ENCODE measurements at places on chromosomes 11 and 22. TPM values are rescaled to one million over a fixed set of nuclear protein-coding genes. Genes with fewer than 3 reads are reported as not detected.

- DNase-seq, result no peak
These were observed 202.0 kb downstream of the NTM start for GRCh38 chr11:131572423-131572822.

DNA sequence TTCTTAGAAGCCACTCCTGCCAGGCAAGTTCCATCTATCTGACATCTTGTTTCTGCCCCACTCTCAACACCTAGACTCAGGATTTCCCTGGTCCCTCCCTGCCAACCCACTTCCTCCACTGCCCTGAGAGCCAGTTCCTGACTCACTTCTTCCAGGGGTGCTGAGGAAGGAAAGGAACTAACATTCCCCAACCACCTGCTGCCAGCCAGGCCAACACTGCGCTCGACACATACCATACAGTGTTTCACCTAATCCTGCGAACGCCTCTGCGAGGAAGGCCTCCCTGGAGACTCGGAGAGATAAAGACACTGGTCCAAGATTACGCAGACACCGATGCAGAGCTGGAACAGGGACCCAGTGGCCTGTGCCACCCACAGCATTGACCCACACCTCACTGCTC, 40.2 kb downstream of the MICAL3 start:
- no peak for DNase-seq

DNA sequence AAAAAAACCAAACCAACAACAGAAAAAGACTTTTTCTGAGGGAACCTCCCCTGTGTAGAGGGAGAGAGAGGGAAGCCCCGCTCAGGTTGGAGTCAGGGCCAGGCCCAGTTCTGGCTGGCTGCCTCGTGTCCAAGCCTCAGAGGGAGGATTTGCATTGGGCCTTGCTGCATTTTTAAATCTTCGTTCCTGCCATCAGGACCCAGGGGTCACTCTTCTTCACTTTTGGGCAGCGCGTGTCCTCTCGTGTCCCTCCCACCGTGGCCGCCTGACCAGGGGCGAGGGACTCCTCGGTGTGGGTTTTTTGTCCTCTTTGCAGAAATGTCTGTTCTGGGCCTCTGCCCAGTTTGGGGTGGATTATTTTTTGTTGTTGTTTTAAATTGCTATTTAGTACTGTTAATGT, 57.9 kb downstream of the LRRC74B start:
- DNase-seq, result peak; percentile 8

- DNase-seq, result no peak
These were observed 913.8 kb upstream of the CHORDC1 start for GRCh38 chr11:91136631-91137030.

DNA sequence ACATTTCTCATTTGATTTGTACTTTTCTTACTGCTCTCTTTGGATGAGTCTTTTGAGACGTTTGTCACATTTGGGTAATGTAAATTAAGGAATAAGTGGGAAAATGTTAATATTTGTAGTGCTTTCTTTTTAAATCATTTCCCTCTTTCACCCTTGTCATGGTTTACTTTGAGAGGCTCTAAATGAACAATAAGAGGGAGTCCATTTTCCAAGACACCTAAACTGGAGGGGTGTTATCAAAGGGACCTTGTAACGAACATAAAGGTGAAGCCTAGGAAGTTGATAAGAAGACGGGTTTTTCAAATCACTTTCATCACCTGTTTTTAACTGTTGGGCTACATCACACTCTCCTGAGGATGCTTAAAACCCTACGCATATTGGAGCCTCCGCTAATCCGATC, 12.1 kb downstream of the EED start:
- DNase-seq, result no peak

DNA sequence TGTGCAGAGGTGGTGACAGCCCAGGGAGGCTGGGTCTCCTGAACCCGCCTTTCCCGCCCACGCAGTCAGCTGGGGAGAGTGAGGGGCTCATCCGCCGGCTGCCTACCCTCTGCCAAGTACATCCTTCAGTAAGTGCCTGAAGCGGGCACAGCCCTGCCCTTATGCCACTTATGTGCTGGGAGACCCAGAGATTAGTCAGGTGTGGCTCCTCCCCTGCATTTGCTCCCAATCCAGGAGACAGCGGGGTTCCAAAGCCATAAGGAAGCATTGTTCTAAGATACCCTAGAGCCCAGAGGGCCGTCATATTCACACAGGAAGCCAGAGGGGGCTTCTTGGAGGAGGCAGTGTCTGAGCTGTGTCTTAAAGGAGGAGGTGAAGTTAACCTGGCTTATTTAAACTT, 5.8 kb upstream of the PPP6R3 start:
- DNase-seq, result no peak

DNA sequence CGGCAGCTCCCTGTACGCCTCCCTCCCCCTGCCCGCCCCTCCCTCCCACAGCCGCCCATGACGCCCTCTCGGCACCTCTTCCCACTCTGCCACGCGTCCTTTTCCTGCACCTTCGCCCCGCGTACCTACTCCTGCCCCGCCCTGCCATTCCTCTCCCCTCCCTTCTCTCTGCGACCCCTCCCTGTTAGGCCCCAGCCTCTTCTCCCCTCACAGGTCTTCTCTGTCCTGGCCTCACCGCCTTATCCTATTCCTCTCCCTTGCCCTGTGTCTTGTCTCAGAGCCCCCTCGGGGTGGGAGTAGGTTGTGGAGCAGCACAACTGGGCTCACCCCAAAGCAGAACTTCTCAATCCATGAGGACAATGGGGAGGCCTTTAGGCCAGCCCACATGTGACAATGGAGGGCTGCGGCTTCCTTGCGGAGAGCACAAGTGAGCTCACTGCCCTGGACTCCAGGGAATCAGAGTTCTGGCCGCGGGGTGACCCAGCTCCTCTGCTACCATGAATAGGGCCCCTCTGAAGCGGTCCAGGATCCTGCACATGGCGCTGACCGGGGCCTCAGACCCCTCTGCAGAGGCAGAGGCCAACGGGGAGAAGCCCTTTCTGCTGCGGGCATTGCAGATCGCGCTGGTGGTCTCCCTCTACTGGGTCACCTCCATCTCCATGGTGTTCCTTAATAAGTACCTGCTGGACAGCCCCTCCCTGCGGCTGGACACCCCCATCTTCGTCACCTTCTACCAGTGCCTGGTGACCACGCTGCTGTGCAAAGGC, 539 bp downstream of the SLC35C1 start:
- DNase-seq, result no peak

- DNase-seq, result no peak
These were observed 47.9 kb upstream of the PPP2R1B start for GRCh38 chr11:111814106-111814505.

DNA sequence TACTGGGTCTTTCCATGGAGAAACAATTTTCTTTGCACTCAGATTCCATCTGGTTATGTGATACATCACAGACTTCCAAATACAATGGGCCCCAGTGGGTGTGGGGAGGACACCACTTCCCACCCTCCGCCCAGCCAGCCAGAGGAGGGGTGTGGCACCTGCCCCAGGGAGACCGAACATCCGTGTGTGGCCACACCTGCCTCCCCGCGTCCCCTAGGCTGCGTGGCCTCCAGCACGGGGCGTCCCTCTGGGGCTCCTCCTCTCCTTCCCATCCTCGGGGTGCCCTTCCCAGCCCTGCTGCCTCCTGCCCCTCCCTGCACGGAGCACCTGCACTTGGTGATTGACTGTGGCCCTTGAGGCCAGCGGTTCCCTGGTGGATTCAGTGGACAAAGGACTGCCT, 49.1 kb downstream of the CERK start:
- DNase-seq, result no peak

DNA sequence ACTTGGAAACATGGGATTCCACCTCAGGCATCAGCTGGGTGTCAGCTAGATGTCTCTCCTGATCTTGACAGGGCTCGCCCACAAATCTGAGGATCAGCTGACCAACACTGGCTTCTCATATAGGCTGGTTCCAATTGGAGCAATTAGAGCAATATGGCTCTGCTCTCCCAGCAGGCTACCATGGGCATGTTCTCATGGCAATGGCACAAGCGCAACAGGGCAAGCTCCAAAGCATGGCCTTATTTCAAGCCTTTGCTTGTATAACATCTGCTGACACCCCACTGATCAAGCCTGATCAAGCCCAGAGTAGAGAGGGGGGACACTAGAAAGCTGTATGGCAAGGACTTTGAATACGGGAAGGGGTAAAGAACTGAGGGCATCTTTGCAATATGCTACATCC, 40.7 kb upstream of the SPATA19 start:
- DNase-seq, result no peak

- DNase-seq, result peak; percentile 52
These were observed 784 bp upstream of the SYNGR1 start for GRCh38 chr22:39348909-39349505.

GRCh38 chr22:43473031-43473430, 61.2 kb downstream of the MPPED1 start:
- no peak for DNase-seq

GRCh38 chr22:43128928-43129424, 14.2 kb downstream of the MCAT start:
- DNase-seq, result no peak

DNA sequence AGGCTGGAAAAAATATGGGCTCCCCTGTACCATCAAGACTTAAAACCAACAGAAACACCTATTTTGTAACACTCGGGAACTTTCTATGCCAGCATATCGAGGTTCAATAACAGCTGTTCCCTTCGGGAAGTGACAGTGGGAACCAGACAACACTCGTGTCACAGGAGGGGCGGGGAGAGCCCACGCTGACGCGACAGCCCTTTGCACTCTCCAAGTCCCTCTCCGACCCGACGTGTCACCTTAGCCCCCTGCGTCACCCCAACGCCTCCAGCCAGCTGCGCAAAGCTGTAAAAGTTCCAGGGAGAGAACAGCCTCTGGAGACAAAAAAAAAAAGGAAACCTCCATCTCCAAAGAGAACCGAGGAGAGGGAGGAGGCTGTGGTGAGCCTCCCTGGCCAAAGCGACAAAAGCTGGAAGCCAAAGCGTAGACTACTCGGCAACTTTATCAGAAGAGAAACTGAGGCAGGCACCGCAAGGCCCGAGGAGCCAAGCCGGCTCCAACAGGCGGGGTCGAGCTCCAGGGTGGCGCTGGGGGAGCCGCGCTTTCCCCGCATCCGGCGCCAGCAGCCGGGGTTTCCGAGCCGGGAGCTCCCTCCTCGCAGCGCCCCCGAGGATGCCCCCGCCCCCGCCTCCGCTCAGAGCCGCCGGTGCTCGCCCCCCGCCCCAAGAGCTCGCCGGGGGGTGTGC, 751 bp downstream of the ARFGAP3 start:
- DNase-seq, result peak; percentile 23

DNA sequence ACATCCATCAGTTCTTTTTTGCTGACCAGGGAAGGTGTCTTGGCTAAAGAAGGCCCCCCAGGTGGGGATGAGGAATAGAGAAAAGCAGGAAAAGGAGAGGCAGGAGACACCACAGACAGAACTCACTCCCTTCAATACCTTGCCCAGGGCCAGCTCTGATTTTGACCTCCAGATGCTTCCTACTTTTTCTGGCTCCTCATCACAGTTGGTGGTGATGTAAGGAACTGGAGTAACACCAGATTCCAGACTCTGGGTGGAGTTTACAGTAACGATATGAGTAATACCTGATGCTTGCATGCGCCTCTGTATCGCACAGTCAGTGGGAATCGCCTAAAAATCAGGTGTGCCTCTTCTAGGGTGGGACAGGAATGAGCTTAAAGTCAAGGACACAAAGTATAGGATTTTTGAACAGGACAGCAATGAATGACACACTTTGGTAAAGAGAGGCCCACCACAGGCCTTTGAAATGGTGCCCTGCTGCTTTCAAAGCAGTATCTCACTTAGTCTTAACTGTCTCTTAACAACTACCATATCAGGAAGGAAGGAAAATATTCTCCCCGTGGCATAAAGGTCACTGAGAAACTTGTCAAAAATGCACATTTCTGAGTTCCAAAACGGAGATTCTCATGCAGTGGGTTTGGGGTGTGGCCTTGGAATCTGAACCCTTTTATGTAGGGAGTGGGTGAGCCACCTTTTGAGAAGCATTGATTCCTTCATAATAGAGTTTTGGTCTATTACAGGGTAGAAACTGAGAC, 140.8 kb downstream of the SNX19 start:
- DNase-seq, result no peak

GRCh38 chr11:44133335-44133946, 38.0 kb downstream of the EXT2 start:
- peak; percentile 50 for DNase-seq

- DNase-seq, result no peak
These were observed 229.2 kb upstream of the MTNR1B start for GRCh38 chr11:92740276-92740675.

DNA sequence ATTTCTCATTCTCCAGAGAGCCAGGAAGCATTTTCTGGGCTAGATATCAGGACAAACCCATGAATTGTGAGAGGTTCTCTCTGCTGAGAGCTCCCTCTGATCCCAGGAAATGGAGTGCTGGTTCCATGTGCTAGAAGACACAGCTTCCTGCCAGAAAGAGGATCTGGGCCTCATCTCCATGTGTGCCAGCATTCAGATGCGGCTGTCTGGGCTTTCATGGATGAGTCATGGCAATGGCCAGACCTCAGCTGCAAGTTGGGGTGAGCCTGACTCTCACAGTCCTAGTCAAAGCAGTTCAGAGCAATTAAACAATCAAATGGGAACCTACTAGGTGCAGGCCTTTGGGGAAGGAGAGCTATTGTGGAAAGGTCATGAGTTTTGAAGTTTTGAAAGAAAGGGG, 82.3 kb upstream of the EED start:
- DNase-seq, result no peak

The TTLL1 gene
- 10.3 TPM for total RNA-seq

The EML3 gene
- total RNA-seq, result 33.2 TPM

The PHETA2 gene
- total RNA-seq, result 0.25 TPM

The HEPACAM gene
- total RNA-seq, result not detected
